ENCODE measurements at places on chromosomes 3 and 15. TPM values are rescaled to one million over a fixed set of nuclear protein-coding genes. Genes with fewer than 3 reads are reported as not detected.

The DNAJC19 gene
- 40.4 TPM for total RNA-seq

The GOLGA8K gene
- total RNA-seq, result not detected

The LRRC49 gene
- total RNA-seq, result 7.8 TPM

The CMTM8 gene
- total RNA-seq, result not detected

The OXNAD1 gene
- total RNA-seq, result 8.2 TPM

The SLC12A8 gene
- 3.7 TPM for total RNA-seq

The RAB6B gene
- total RNA-seq, result 2.0 TPM

The SKOR1 gene
- total RNA-seq, result 0.07 TPM

The CCDC66 gene
- total RNA-seq, result 9.0 TPM

The PPP1R14D gene
- not detected for total RNA-seq

The GATA2 gene
- 87.3 TPM for total RNA-seq

The HTD2 gene
- total RNA-seq, result 6.3 TPM
